NCI-H187 treated with DMSO at 0.1 percent for 48 hours (cell line): ENCODE measurements at places on chromosomes 2 and 18.

DNA sequence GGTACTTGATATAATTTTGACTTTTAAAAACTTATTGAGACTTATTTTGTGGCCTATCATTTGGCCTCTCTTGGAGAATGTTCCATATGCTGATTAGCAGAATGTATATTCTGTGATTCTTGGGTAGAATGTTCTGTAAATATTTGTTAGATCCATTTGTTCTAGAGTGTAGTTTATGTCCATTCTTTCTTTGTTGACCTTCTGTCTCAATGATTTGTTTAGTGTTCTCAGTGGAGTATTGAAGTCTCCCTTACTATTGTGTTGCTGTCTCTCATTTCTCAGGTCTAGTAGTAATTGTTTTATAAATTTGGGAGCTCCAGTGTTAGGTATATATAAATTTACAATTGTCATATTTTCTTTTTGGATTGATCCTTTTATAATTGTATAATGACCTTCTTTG, 349.6 kb upstream of the CWC22 start:
- no peak for DNase-seq

- DNase-seq = no peak
These were observed 97.3 kb upstream of the CHAC2 start for GRCh38 chr2:53670331-53670730.

DNA sequence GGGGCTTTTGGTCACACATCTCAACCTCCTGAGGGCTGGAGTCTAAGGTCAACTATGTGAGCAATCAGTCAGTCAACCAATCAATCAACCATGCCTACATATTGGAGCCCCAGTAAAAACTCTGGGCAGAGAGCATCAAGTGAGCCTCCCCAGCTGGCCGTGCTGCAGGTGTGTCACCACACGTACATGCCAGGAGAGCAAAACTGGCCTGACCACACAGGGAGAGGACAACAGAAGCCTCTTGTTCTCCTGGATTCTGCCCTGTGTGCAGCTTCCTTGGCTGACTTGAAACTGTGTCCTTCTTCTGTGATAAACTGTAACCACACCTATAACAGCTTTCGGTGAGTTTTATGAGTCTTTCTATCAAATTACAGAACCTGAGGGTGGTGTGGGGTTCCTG, 25.9 kb downstream of the GPR35 start:
- DNase-seq = no peak

DNA sequence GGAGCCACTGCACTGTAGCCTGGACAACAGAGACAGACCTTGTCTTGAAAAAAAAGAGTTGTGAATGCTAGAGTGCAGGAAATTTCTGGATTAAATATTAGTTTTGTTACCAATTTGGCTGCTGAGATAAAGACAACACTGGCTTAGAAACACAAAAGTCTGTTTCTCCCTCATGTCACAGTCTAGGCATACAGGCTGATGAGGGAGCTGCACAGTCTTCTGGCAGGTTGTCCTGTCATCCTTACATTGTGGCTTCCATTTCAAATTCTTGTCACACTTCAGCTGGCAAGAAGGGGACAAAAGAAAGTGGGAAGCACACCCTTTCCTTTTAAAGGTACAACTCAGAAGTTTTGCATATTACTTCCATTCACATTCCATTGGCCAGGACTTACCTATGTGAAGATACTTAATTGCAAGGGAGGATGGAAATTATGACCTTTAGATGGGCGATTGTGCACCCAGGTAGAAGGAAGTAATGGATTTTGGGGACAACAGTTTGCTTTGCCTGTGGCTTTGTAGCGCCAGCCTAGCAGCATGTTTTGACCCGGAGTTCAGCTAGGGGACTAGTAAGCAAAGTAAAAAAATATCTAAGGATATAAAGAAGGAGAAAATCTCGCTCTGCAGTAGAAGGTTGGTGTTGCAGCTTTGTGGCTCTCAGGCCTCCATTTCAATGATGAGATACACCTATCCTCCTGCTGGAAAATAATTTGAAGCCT, 55.9 kb downstream of the SPATS2L start:
- no peak for DNase-seq

- no peak for DNase-seq
These were observed 18.1 kb downstream of the CCDC141 start for GRCh38 chr2:179031731-179032408.

- DNase-seq = no peak
These were observed 270.4 kb downstream of the LRATD1 start for GRCh38 chr2:14902953-14903352.

- DNase-seq = no peak
These were observed 382.4 kb upstream of the SMIM21 start for GRCh38 chr18:75809926-75810255.

- DNase-seq = no peak
These were observed 24.2 kb downstream of the MYT1L start for GRCh38 chr2:2306878-2307277.

DNA sequence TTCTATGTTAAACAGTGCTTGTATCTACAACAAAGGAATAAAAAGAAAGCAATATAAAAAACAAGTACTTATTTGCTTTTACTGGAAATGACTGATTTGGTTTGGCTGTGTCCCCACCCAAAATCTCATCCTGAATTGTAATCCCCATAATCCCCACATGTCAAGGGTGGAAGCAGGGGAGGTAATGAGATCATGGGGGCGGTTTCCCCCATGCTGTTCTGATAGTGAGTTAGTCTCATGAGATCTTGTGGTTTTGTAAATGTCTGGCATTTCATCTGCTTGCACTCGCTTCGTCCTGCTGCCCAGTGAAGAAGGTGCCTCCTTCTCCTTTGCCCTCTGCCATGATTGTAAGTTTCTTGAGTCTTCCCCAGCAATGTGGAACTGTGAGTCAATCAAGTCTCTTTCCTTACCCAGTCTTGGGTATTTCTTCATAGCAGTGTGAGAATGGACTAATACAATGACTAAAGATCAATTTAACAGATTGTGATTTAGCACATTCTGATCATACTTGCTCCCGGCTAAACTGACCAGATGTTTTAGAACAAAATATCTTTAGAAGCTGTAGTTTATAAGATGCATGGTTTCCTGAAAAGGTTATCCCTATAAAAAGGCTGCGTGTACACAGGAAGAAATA, 19.9 kb downstream of the PTH2R start:
- no peak for DNase-seq

GRCh38 chr2:213145715-213146242, 5.6 kb downstream of the IKZF2 start:
- no peak for DNase-seq

DNA sequence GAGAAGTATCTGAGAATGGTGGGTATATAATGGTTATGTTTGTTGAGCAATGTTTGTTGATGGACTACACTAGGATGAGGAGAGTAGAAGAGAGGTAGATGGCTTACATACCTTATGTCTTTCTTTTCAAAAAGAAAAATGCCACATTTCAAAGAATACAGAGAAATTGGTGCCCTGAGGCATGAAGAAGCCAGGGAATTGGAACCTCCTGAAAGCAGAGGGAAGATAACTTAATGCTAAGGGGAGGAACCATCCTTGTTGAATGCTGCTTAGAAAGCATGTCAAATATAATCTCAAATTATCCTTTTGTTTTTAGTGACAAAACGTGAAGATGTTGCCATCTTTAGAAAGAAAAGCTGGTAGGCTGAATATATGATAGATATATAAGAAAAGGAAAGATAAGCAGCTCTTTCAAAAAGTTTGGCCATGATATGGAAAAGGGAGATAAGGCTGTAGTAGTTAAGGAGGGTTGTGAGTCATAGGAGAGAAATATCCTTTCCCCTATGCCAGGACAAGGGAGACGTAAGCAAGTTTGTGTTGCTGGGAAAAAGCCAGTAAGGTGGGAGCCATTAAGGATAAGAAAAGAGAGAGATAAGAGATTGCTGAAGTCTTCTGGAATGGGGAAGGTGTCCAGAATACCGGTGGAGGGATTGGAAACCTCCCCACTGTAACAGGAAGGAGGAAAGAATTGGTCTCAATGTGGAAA, 66.3 kb downstream of the SCN2A start:
- DNase-seq = no peak

- no peak for DNase-seq
These were observed 559 bp downstream of the MYL12A start for GRCh38 chr18:3248062-3248657.

GRCh38 chr18:36658611-36659010, 170.2 kb downstream of the TPGS2 start:
- no peak for DNase-seq

GRCh38 chr2:30276455-30276911, 45.1 kb downstream of the LBH start:
- DNase-seq = no peak

DNA sequence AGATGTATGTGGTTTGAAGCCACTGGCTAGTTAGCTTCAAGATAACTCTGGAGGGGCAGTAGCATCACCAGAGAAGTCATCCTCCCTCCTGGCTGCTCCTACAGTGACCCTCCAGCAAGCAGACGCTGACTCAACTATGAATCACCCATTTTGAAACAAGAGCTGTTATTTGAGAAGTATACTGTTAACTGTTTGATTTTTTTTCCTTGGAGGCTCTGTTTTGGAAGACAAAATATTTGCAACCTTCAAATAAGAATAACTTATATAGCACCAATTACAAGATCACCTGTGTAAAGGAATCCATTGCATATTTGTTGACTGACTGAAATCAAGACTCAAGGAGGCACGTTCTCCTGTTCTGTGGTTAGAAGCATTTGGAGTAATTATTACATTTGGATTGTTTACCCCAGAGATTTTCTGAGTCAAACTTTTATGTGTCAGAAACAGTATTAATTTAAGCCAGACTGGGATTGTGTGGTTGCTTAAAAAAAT, 313.8 kb downstream of the MTX2 start:
- no peak for DNase-seq

GRCh38 chr2:105224444-105224843, 17.1 kb upstream of the GPR45 start:
- DNase-seq = no peak
